GM04503 (cell line): ENCODE measurements at places on chromosomes 2 and 18.

DNA sequence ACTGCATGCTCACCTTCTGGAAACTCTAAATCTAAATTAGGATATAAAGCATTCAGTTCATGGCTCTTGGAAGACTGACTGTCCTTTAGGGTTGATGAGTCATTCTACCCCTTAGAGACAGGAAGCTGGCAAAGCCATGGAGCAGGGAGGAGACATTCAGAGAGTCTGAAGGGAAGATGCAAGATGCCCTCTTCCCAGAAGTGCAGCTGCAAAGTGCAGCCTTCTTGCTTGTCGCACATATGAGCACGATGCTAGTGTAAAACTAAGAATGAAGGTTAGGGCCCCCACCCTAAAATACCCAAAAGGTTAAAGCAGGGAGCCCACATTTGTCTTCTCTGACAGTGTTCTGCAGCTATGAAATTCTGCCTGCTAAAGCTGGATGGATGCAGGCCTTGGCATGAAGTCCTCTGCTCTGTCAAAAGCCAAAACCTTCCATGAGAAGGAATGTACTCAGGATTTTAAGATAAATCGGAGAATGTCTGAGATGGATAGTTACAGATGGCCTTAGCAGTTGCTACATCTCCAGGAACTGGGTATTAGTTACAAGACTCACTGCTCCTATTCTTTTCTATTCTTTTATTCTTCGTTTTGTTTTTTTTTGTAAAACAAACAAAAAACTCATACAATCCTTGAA is 89.7 kb downstream of the POLE4 start:
- DNase-seq, result no peak

- DNase-seq, result no peak
Observed at GRCh38 chr2:191245046-191245868, at the start of gene MYO1B. TSS of gene MYO1B (plus strand) at chr2:191245404. CDS start at chr2:191276896, 31,492 bp downstream.

DNA sequence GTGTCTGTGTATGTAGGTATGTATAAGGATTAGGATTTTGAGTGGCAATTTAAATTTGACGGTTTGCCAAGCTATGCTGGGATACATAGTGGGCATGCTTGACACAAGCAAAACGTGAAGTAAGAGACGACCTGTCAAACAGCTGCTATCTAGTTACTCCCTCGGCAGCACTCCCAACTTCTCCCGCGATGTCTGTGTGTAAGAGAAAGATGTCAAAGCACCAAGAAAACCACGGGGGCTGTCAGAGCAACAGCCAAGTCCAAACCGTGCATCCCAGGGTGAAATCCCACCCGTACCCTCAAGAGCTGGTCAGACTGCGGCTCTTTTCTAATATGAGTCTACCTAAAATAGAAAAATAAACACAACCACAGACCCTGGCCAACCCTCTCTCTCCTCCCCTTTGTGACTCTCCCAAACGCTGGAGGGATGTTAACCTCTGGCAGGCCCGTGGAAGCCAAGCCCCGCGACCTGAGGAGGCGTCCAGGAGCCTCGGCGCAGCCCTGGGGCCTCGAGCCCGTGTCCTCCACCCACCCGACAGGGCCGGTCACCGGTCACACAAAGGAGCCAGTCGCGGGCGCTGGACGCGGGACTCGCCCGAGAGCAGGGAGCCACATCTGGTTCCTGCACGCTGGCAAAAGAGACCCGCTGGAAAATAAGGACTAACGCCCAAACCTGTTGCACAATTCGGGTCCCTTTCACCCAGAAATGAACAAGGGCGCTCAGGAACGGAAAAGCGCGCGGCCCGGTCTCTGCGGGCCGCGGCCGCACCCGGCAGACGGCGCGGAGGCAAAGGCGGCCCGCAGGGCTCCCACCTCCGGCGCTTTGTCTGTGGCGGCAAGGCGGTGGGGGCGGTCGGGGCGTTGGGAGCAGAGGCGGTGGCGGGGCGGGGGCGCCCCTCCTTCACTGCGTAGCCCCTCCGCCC is 925 bp downstream of the SESTD1 start:
- no peak for DNase-seq

GRCh38 chr2:33334083-33334482 is 142.4 kb upstream of the RASGRP3 start:
- no peak for DNase-seq

DNA sequence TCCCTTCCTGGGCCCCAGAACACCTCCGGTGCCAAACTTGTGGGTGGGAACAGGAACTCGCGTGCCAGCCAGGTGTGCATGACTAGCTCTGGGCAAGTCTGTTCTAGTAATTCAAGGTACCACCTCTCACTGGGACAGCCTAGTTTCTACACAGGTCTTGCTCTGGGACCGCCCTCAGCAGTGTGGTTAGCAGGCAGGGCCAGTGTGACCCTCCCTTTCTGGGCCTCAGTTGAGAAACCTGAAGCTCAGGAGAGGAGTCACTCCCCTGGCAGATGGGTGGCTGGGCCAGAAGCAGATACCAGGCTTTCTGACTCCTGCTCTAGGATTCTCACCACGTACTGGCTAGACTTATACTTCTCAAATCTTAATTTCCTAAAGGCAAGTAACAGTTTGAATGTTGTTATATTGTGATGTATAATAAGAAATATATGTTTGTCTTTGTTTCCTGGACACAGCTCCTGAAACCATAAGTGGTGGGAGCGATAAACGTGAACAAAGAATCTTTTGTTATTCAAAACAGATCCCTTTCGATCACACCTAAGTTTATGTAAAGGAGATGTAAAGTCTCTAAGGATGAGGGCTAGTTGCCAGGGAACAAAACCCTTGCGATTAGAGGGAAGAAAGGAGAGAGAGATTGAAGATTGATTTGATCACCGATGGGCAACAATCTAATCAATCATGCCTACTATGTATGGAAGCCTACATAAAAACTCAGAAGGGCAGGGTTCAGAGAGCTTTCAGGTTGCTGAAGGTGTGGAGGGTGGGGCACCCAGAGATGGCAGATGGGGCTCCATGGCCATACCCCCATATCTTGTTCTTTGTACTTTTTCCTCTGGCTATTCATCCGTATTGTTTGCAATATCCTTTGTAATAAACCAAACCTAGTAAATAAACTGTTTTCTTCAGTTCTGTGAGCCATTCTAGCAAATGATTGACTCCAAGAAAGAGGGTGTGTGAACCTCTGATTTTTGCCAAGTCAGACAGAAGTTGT is 952 bp upstream of the UGT1A6 start:
- DNase-seq, result no peak

- DNase-seq, result peak; percentile 35
Observed at GRCh38 chr18:40485318-40485717, 1469.7 kb upstream of the PIK3C3 start.

- peak; percentile 27 for DNase-seq
Observed at GRCh38 chr2:171652416-171652785, 34.9 kb upstream of the DYNC1I2 start.

- no peak for DNase-seq
Observed at GRCh38 chr18:45650321-45650720, 35.0 kb downstream of the SLC14A2 start.

DNA sequence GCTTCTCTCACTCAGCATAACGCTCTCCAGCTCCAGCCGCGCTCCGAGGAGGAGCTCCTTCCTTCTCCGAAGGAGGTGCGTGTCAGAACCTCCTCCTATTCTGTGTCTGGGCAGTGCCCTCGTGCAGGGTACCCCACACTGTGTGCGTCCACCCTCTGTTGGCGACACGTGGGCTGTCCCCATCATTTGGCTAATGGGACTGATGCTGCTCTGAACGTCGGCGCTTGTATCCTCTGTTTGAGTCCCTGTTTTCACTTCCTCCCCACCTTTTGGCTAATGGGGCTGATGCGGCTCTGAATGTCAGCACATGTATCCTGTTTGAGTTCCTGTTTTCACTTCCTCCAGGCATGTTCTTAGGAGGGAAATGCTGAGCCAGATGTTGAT is 22.2 kb downstream of the KCNG2 start:
- DNase-seq, result no peak

DNA sequence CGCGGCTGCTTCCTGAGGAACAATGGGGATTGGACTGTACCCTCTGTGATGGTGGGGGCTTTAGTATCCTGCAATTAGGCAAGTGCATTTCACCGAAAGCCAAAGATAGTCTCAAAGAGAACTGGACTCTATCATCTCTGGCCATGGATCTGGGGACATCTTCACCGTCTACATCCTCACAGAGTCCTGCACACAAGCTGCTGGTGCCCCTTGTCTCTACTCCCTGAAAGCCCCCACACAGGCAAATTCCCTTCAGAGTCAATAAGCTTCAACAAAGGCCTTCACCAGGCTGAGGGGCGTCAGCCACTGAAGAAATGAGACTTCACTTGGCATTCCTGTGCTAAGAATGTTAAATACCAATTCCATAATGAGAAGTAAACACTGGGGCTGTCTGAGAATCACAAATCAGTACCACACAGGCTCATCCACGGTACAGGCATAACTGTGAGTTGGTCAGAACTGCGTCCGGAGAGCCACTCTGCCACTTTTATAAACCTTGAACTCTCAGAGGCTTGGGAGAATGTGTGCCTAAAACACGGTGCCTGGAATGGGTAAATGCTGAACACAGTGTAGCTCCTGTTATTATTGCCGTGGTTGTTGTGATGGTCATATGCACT is 432.7 kb downstream of the ZNF521 start:
- no peak for DNase-seq

DNA sequence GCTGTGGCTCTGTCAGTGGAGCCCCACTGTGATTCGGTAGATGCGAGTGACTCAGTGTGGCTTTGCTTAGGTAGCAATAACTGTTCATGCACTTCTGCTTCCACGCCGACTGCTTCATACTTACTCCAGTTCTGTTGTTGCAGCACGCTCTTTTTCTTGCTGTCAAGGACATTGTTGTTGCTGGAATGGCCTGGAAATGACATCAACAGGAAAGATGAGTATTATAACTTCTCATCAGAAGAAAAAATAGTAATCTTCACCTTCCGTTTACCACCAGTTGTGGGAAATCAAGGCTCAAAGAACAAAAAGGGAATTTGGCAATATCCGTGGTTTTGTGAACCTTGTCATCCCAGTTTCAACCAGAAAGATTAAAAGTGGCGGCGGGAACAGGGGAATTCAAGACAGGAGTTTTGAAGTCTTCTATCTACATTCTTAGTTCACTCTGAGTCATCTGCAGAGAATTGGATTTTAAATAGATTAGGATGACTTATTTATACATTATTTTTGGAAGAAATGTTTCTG is 8.3 kb downstream of the TM4SF20 start:
- DNase-seq, result no peak

- DNase-seq, result no peak
Observed at GRCh38 chr2:20478961-20479360, 32.1 kb downstream of the RHOB start.

DNA sequence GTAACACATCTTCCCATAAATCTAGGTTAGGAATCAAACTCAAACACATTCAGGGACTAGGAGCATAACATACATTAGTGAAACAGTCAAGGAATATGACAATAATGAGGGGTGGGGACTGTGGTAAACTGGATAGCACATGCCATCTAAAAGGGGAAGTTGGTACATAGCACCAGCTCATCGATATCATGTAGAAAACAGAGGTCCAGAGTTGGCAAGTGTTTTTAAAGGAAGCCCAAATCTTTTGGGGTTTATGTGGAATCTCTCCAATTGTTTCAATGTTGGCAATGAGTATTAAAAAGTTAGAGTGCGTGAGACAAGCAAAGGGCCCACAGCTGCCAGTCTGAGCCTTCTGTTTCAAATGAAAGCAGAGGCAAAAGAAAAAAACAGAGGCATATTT is 24.4 kb downstream of the KLF7 start:
- DNase-seq, result no peak

DNA sequence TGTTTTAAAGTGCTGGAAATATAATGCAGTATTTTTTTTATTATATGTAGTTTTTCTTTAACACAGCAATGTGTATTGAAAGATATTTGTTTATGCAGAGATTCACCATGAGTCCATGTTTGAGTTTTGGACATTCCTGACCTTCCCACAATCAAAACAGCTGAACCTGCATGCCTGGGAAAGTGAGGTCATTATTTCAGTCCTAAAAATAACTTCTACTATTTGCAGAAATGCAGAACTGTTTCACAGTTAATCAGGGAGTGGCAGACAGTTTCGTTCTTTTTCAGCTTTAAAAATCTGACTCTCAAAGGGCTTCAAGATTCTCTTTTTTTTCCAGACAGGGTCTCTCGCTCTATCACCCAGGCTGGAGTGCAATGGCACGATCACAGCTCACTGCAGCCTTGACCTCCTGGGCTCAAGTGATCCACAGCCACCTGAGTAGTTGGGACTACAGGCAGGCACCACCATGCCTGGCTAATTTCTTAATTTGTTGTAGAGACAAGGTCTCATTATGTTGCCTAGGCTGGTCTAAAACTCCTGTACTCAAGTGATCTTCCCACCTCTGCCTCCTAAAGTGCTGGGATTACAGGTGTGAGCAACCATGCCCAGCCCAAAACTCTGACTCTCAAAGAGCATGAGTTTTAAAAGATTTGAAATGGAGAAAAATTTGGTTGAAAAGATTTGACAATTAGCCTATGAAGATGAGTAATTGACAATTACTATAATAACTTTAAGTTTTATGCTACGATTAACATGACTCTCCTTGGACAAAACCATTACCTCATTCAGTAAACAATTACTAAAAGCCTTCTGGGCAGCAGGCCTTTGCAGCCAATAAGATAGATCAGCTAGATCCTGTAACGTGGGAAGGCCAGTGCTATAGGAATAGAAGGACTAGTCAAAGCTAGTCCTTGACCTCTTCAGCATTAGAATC is 5.0 kb upstream of the MYL12B start:
- DNase-seq, result no peak
